ENCODE measurements at places on chromosomes 7 and 10.

- DNase-seq: no peak
These were observed 7.5 kb upstream of the EBF3 start for GRCh38 chr10:129971381-129972144.

GRCh38 chr10:70879207-70879606 lies 9.2 kb downstream of the PCBD1 start:
- DNase-seq: no peak

- no peak for DNase-seq
These were observed 19.2 kb downstream of the GNA12 start for GRCh38 chr7:2824678-2825461.

GRCh38 chr7:24713850-24714675 lies 43.2 kb downstream of the GSDME start:
- DNase-seq: no peak

- DNase-seq: no peak
These were observed 190.9 kb downstream of the RNLS start for GRCh38 chr10:88392222-88392621.

- peak; percentile 97 for DNase-seq
These were observed 180.6 kb downstream of the SEMA3E start for GRCh38 chr7:83468251-83468739.
